ENCODE measurements at places on chromosomes 5 and 9.

GRCh38 chr5:63081402-63081801 lies 502.8 kb downstream of the LRRC70 start:
- no peak for DNase-seq

DNA sequence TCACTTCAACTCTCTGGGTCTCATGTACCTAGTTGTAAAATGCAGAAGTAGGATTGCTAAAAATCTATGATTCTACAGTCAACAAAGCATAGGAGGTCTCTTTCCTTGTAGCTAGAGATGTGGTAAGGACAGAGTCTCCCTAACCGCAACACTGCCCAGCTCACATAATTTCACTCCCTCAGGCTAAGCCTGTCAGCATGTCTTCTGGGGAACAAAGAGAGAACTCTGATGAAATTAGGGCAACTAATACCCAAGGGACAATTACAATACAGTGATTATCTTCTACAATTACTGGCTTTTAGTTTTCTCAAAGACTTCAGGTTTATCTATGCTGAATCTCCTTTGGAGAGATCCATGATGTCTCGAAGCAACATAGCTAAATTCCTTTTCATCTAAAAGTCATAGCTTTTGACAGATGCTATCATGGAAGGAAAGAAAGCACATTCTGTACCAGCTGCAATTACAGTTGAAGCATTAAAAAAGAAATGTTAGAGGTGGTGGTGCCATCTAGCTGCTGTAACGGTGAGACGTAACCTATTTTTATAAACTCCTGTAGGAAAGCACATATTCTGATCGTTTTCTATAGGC lies 141.1 kb upstream of the TARS1 start:
- peak; percentile 80 for DNase-seq

DNA sequence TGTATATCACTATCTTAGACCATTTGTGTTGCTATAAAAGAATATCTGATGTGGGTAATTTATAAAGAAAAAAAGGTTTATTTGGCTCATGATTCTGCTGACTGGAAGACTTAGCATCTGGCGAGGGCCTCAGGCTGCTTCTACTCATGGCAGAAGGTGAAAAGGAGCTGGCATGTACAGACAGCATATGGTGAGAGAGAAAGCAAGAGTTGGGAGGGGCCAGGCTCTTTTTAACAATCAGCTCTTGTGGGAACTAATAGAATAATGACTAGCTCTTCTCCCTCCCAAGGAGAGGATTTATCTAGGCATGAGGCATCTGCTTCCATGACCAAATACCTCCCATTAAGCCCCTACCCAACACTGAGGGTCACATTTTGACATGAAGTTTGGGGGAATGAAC lies 130.2 kb upstream of the SV2C start:
- no peak for DNase-seq

GRCh38 chr9:2072752-2073405 lies 57.7 kb downstream of the SMARCA2 start:
- DNase-seq, result no peak

DNA sequence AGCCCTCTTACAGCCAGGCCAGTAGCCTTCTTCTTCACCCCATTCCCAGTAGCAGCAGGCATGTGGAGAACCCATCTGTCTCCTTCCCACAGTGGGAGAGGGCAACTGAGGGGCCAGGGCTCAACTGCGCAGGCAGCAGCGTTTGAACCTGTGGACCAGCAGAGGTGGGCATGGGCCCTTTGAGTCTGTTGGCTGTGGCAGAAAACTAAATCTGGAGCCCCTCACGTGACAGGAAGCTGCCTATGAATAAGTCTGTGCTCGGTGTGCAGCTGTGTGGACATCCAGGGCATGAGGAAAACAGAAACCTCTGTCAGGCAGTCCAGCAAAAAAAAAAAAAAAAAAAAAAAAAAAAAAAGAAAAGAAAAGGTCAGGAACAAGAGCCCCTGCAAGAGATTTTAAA lies 189.2 kb upstream of the NR3C1 start:
- peak; percentile 46 for DNase-seq

GRCh38 chr9:117245175-117245829 lies 169.6 kb downstream of the ASTN2 start:
- no peak for DNase-seq

- DNase-seq, result peak; percentile 60
Observed at GRCh38 chr9:123742009-123742767, 187.7 kb downstream of the DENND1A start.

DNA sequence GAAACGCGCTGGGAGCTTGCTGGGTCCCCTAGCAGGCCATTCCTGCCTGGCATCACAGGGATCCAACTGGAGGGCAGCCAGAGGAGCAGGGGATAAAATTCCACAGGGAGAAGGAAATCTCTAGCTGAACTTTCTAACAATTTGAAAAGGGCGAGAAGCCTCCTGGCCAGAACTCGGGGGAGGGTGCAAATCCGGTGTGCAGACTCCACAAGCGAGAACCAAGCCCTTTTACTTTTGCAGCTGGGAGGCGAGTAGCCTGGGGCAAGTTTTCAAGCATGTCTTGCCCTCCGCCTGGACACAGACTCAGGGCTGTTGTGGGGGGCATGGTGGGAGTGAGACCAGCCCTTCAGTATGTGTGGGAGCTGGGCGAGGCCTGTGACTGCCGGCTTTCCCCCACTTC lies 14.3 kb upstream of the POU5F2 start:
- no peak for DNase-seq

Measured in AG10803 (cell line).